ENCODE measurements at places on chromosomes 13 and 19.

GRCh38 chr13:95426631-95427030, 125.4 kb upstream of the ABCC4 start:
- no peak for DNase-seq

GRCh38 chr13:85589021-85589420, 210.2 kb downstream of the SLITRK6 start:
- no peak for DNase-seq

- no peak for DNase-seq
These were observed 11.2 kb upstream of the MADCAM1 start for GRCh38 chr19:485077-485476.

GRCh38 chr19:42693760-42694350, 46.4 kb downstream of the PSG3 start:
- no peak for DNase-seq

- DNase-seq, result no peak
These were observed 38.2 kb upstream of the NPAS1 start for GRCh38 chr19:46981286-46981945.

- no peak for DNase-seq
These were observed 2.6 kb downstream of the POU2F2 start for GRCh38 chr19:42129399-42130253.

DNA sequence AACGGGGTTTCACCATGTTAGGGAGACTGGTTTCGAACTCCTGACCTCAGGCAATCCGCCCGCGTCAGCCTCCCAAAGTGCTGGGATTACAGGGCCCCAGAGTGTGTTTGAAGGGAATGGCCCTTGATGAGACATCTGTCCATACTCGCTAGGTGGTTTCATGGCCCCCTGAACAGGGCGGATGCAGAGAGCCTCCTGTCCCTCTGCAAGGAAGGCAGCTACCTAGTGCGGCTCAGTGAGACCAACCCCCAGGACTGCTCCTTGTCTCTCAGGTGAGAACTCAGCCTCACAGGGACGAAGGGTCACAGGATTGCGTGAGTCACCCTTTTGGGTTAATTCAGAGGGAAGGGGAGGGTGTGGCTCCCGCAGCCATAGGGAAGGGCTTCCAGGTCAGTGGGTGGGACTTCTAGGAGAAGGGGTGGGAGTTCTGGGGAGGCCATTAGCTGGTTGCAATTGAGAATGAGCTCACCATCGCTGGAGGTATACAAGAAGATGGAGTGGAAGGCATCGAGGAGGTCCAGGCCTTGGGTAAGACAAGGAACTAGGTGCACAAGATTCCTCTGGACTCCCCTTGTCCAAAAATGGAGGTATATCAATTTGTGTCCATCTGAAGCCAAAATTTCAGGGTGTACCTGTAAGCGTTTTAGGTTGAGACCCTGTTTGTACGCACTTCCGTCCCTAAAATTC, 9.2 kb downstream of the SHD start:
- no peak for DNase-seq

GRCh38 chr19:51138549-51138979, 3.5 kb upstream of the SIGLEC7 start:
- DNase-seq, result no peak

DNA sequence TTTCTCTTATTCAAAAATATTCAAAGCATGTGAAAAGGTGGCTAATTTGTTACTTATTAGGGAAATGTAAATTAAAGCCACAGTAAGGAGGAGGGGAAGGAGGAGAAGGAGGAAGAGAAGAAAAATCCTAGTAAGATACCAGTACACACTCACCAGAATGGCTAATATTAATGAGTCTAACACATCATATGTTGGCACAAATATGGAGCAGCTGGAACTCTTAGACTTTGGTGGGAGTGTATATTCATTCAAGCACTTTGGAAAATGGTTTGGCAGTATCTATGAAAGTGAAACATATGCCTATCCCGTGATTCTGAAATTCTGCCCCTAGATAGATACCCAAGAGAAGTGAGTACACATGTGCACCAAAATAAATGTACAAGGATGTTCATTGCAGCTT, 38.1 kb upstream of the RGCC start:
- no peak for DNase-seq

DNA sequence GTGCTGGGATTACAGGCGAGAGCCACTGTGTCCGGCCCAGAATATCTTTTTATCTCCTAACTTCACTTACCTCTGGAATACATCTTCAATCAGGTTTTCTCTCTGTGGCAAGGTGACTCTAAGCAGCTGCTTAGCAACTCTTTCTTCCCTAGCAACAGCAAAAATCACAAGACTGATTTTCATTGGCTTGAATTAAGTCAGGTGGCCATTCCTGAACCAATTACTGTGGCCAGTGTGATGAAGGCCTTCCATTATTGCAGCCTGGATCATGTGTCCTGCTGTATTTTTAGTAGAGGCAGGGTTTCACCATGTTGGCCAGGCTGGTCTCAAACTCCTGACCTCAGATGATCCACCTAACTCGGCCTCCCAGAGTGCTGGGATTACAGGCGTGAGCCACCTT, 9.0 kb upstream of the LTBP4 start:
- DNase-seq, result no peak

- DNase-seq, result no peak
These were observed 74.7 kb downstream of the SPACA7 start for GRCh38 chr13:112450904-112451240.

DNA sequence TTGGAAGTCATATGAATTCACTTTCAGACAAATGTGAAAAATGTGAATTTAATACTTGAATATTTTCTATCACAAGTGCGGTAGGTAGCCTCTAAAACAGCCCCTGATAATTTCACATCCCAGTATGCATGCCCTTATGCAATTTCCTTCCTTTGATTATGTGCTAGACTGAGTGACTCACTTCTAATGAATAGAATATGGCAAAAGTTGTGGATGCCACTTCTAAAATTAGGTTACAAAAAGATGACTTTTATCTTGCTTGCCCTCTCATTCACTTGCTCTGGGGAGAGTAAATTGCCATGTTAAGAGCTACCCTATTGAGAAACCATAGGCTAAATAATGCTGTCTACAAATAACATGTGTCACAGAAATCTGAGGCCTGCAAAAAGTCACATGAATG, 402.5 kb upstream of the PCDH9 start:
- no peak for DNase-seq

GRCh38 chr19:45153339-45154063, 7.3 kb downstream of the NKPD1 start:
- peak; percentile 71 for DNase-seq

GRCh38 chr19:39475748-39476147, 4.9 kb upstream of the TIMM50 start:
- no peak for DNase-seq
